Bladder microvascular endothelial cell (primary cell): ENCODE measurements at places on chromosomes 12 and 14. TPM values are rescaled to one million over a fixed set of nuclear protein-coding genes. Genes with fewer than 3 reads are reported as not detected.

The CNTN1 gene
- total RNA-seq: not detected in 2 replicates

The ZBTB42 gene
- 3.2 and 5.5 TPM in 2 replicates for total RNA-seq

The PTGER2 gene
- under 0.01 and 0.06 TPM in 2 replicates for total RNA-seq

The KRT8 gene
- 3.7 and 8.6 TPM in 2 replicates for total RNA-seq

The RNASE1 gene
- 39.1 and 99.4 TPM in 2 replicates for total RNA-seq

The NUAK1 gene
- 76.9 and 120 TPM in 2 replicates for total RNA-seq

The SLC2A14 gene
- 0.06 TPM in 1 of 2 replicates, not detected in the other for total RNA-seq

The MSI1 gene
- total RNA-seq: not detected in 2 replicates

The RNASE3 gene
- not detected in 2 replicates for total RNA-seq
